ENCODE measurements at places on chromosomes 6 and 20. TPM values are rescaled to one million over a fixed set of nuclear protein-coding genes. Genes with fewer than 3 reads are reported as not detected.
A peak's percentile ranks its signal among the peaks of the same experiment; 100 is the strongest.

Gene BPI
- not detected for polyA plus RNA-seq

DNA sequence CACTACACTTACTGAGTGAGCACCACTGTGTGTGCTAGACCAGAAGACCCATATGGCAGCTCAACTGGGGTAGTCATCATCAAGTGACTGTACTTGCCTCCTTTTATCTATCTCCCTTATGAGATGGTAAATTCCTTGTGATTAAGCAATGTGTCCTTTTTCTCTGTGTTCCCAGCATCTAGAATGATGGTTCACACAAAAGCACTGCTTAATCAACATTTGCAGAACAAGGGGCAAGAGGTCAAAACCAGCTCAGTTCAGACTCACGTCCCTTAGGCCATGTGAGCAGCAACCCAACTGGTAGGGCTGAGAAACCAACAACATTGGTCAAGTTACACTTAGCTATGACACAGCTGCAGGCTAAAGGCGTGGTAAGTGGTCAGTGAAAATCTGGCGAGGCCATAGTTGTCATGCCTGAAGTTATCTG lies 10.0 kb downstream of the TRAM2 start:
- peak overlapping the region; percentile 87 for H3K27ac ChIP-seq
- no peaks in the 10 kb centered on the region for H3K27me3 ChIP-seq
- no peak overlapping the region for H3K4me3 ChIP-seq
- peaks cover 4% of the 10 kb centered on the region for H3K36me3 ChIP-seq
- peak; percentile 99 for DNase-seq
- peaks cover 51% of the 10 kb centered on the region for H3K4me1 ChIP-seq

DNA sequence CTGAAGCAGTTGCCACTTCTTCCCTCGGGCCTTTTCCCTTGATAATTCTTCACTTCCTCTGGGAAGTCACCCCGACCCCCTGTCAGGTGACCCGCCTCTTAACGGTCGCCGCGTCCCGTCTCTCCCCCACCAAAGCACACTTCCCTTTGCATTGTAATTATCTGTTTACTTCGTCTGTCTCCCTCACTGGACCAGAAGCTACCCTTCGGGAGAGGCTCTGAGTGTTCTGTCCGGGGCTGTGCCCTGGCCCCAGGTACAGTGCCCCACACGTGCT lies 771 bp upstream of the SNAI1 start:
- H3K4me3 ChIP-seq: no peak overlapping the region
- no peak overlapping the region for H3K27ac ChIP-seq
- no peak for DNase-seq
- H3K4me1 ChIP-seq: peaks cover 13% of the 10 kb centered on the region

GRCh38 chr20:39878320-39878719 lies 810.7 kb downstream of the MAFB start:
- H3K4me3 ChIP-seq: no peak overlapping the region
- no peaks in the 10 kb centered on the region for H3K36me3 ChIP-seq
- DNase-seq: no peak
- no peaks in the 10 kb centered on the region for H3K4me1 ChIP-seq
- H3K27me3 ChIP-seq: no peaks in the 10 kb centered on the region
- H3K27ac ChIP-seq: no peak overlapping the region

Gene PRSS35
- polyA plus RNA-seq: 7.4 TPM

Data from fibroblast of lung (primary cell).